ENCODE measurements at places on chromosomes 7 and 10. TPM values are rescaled to one million over a fixed set of nuclear protein-coding genes. Genes with fewer than 3 reads are reported as not detected.

Gene VGF
- polyA plus RNA-seq: 0.12 TPM

Gene SNCG
- polyA plus RNA-seq: 0.51 TPM

Gene PSAP
- 296 TPM for polyA plus RNA-seq

Gene ELN
- 0.42 TPM for polyA plus RNA-seq

Gene HOXA9
- polyA plus RNA-seq: not detected

Gene KCNH2
- polyA plus RNA-seq: not detected

- no peak for DNase-seq
Measured at GRCh38 chr7:36260481-36260880, 107.4 kb downstream of the EEPD1 start.

- DNase-seq: no peak
Measured at GRCh38 chr7:137287651-137288258, 55.8 kb downstream of the PTN start.

- no peak for DNase-seq
Measured at GRCh38 chr10:119377958-119378736, 164.4 kb downstream of the RGS10 start.

DNA sequence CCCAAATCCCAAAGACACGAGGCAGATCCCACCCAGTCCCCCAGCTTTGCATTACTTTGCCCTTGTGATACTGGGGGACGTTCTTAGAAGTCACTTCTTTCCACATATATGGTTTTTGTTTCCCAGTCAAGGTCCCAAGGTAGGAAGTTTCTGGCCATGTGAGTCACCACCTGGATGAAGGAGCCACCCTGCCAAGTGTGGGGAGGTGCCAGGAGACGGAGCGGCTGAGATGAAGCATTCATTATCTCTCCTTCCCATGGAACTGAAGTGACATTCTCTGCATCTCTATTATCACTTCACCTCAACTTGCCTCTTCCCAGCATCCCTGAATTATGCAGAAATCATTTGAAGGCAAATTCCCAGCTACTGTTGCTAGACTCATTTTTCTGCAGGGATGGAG, 136.2 kb upstream of the INSYN2A start:
- DNase-seq: no peak

- DNase-seq: no peak
Measured at GRCh38 chr7:101114492-101114891, 12.4 kb upstream of the SERPINE1 start.

DNA sequence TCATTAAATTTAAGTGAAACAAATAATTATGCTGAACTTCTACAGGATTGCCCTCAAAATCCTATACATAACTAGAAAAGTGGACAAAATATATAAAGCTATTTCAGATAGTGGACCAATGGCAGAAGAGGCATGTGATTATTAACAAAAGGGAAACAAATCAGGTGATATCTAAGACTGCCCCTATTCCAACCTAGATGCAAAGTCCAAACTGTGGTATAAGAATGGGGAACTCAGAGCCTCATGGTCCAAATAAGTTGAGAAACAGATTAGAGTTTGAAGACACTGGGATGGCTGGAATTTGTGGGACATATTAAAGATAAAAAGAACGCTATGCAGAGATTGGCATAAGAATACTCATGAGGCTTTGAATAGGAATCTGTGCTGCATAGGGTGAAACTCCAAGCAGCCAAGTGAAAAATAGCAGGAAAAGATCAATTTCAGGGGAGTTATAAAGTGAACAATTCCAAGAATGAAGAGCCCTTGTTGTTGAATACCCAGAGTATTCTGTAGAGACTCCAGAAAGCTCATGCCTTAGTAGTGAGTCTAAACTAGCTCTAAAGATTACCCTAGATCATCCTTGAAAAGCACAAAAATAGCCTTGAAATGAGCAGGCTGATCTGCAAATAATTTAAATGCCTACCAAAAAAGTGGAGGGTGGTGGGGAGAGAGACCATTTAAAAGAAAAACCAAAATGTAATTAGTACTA, 152.4 kb downstream of the IMMP2L start:
- DNase-seq: no peak

DNA sequence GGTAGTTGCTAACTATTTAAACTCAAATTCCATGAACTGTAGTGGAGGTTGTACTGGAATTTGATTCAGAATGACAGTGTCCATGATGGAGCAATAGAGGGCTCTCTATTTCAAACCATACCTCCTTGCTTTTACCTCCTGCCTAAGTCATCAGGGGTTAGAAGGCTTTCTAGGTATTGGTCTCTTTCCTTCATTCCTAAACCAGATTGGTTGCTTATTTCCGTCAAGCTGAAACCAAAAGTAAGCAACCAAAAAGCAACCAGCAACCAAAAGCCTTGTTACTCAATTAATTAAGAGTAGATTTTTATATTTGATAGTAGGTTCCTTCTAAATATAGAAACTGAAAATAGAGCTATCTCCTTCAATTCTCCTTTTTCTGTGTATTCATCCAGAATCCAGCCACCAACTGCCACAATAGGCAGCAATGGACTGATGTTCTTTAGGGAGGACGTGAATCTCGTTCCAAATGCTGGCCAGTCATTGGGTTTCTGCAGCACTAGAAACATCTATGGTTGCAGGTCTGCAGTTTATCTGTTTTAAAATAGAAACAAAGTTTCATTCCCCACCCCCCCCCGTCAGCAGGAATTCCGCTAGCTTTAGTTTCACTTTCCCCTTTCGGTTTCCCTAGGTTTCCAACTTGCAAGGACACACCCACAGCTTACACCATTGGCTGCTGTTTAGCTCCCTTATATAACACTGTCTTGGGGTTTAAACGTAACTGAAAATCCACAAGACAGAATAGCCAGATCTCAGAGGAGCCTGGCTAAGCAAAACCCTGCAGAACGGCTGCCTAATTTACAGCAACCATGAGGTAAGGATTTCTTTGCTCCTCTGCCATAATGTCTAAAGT, at the start of gene IFIT1:
Gene IFIT1 (plus strand): TSS at position 717 of the 850 bp plus-strand sequence. CDS start 90 bp downstream, at position 807.
- DNase-seq: peak; percentile 80

- DNase-seq: no peak
Measured at GRCh38 chr10:132587175-132587574, 49.6 kb downstream of the INPP5A start.

DNA sequence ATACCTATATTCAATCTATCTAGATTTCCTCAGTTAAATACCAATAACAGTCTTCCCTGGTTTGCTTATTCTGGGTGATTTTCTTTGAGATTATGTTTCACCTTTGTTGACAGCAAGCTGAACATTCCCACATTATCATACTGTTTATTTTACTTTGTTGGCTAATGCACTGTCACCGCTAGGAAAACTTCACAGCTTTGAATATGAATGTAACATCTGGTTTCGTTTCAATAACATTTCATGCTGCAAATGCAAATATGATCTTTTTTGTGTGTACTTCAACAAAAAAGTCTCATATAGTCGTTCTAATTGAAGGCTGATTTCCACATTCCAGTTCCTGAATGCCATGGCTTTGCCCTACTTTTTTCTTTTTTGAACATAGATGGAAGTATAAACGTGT, 946.3 kb upstream of the GHITM start:
- no peak for DNase-seq

DNA sequence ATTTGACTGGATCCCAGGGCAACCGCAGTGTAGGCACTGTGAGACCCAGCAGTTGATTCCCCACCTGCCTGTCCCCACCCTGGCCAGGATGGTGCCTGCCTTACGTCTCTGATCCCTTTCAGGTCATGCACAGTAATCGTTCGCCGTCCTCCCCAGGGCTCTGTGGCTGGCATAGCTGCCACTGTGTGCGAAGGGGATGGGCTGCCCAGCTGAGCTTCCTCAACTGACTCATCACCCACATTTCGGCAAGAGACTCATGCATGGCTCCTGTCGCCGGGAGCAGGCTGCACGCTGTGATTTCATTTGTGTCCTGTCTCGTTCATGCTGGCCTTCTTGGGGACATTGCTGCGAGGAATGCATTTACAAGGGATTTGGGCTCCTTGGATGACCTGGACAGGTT, 252.4 kb downstream of the KLF6 start:
- no peak for DNase-seq

- no peak for DNase-seq
Measured at GRCh38 chr10:25557136-25557535, 376.9 kb upstream of the MYO3A start.

DNA sequence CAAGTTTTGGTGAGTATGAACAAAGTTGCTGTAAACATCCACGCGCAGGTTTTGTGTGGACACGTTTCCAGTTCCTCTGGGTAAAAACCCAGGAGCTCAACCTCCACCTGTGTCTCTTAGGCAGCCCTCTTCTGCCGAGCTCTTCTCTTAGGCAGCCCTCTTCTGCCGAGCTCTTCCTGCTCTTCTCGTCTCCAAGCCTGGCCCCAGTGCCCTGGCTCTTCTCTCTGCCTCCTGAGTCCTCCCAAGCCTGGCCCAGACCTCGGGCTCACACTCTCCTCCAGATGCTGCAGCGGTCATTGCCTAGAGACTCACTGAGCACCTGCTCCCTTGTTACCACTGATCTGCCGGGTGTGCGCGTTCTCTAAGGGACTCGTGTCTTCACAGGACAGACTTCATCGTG, 38.7 kb upstream of the BNIP3 start:
- DNase-seq: no peak

DNA sequence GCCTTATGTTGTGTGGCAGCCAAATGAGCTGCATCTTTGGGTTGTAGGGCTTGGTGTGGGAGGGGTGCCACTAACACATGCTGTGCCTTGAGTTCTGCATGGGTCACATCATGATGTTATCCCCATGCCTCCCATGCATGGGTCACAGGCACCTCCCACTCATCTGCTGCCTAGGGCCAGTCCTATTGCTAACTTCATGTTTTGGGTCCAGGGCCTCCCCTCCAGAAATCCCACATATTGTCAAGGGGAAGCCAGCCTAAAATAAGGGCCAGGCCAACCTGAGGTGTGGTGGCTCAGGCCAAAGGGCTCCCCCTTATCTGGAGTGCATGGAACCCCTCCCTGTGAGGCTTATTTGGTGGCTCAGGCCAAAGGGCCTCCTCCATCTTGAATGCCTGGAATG, 299.0 kb downstream of the RPS24 start:
- DNase-seq: no peak

- DNase-seq: no peak
Measured at GRCh38 chr7:10973942-10974911, 555 bp downstream of the PHF14 start.

DNA sequence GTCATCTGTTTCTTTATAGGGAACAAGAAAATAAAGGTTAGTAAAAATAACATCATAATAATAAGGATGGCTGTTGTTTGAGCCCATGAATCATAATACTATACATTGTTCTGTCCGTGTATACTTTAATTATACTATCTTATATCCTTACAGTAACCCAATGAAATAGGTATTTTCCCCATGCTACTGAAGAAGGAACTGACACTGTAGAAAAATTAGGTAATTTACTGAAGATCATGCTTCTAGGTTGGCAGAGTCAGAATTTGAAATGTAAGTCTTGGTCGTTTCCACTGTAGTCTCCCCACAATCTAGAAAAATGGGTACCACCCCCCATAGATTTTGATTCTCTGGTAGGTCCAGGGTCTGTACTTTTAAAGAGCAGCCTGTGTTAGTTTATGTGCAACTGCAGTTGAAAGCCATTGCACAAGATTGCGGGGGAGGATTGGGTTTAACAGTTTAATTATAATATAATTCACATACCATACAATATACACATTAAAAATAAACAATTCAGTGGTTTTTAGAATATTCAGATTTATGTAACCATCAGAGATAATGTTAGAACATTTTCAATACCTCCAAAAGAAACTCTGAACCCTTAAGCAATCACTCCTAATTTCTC, 47.7 kb downstream of the SHOC2 start:
- DNase-seq: no peak

DNA sequence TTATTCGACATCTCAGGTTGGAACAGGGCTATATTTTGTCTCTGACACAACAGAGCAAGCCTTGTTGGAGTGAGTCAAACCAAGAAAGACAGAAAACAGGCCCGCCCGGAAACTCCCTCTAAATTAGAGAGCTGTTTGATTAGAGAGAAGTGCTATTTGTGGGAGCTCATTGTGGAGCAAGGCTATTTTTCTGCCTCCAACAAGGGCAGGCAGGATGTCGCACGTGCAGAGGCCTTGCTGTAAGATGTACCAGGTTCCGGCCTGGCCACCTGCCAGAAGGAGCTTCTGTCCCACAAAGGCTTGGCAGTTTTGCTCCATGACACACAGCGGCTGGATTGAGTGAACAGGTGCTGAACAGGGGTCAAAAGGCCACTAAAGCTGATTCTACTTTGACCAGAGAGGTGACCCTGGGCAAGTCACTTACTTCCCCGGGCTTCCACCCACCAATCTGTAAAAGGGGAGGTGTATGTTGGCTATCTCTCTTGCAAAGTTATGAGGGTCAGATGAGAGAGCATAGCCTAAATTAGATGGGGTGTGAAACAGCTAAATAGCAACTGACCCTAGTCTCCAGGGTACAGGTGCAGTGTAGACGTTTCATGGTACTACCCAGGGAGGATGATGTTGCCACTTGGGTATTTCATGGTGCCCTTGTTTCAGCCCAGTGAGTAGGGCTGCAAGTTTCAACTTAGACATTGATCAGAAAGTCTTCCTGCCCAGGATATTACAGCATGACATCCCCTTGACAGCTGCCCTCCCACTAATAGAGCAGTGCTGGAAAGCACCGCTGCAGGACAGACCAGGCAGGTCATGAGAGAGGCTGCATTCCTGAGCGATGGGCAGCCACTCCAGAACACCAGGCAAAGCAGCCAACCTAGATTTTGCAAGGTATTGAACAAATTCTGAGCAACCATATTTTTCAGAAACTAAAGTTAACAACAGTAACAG, 62.0 kb downstream of the VSTM4 start:
- peak; percentile 79 for DNase-seq

DNA sequence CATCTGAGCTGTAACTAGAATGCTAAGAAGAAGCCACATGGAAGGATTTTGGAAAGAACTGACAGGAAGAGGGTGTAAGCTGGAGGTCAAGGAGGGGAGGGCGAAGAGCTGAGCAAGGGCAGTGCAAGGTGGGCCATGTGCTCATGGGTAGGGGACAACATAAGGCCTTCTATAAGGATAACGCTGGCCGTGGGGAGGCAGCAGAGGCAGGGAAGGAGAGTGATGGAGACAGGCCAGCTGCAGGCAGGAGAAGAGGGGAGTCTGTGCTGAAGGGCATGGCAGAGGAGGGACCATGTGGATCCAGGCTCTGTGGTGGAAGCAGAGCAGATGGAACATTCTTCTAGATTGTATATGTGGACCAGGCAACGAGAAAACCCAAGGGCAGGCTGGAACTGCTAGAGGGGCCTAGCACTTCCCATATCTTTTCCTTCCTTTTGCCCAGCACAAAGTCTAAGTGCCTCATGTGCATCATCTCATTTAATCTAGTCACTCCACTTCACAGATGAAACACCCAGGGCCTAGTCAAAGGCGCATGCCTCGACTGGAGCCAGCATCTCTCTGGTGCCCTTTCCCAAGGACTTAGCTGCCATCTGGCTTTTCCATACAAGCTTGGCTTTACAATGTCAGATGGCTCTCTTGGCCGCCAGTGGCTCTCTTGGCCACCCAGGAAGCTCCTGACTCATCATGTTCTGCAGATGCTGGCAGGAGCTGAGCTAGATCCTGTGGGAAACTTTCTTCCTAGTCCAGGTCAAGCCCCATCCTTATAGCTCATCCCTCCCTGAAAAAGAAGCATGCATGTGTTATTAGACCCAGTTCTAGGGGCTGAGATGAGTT, 6.6 kb downstream of the LRRC18 start:
- no peak for DNase-seq
